Right lobe of liver (tissue), 6 donors: ENCODE measurements at places on chromosomes 7 and 10.

DNA sequence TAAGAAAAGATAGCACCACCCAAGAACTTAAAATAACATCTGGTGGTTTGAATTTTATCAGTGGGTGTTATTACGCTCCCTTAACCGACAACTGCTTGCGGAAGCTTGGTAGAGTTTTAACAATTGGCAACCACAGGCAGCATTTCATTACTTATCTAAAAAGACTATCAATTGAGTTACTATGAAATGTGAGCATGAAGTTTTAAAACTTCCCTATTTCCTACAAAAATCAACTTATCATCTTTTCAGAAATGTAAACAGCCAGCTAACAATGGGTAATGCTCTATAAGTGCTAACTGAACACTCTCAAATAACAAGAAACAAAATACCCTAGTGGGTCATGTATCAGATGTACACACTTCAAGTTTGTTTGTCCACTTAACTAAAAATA, 68.8 kb downstream of the OSBPL3 start:
- DNase-seq = no peak

GRCh38 chr10:3901370-3901769, 116.4 kb upstream of the KLF6 start:
- DNase-seq = no peak

DNA sequence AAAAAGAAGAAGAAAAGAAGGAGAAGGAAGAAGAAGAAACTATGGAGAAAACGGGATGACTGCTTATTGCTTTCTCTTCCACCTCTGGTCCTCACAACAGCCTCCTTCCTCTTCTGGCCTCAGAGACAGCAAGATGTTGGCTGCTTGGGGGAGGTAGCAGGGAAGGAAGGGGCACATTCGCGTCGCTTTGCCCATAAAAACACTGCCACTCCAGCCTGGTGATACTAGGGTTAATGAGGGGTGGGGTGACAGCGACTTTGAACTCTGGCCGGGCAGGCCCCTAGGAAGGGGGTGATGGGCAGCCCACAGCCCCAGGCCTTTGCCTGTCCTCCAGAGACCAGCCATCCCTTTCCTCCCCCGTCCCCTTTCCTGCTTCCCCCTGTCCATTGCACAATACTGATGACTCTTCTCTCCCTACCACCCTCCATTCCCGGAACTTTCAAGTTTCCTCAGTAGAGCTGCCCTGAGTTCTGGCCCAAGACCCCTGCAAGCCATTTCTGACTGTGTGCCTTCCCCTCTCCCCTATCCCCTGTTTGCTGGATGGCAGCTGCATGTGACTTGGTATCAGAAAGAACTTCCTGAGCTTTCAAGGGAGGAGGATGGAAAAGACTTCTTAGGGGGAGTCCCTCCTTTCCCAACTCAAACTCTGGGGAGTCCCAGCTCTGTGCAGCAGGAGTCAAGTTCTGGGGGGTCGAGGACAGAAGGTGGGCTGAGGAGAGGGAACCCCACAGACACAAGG, 2.2 kb upstream of the CUEDC2 start:
- no peak for DNase-seq

DNA sequence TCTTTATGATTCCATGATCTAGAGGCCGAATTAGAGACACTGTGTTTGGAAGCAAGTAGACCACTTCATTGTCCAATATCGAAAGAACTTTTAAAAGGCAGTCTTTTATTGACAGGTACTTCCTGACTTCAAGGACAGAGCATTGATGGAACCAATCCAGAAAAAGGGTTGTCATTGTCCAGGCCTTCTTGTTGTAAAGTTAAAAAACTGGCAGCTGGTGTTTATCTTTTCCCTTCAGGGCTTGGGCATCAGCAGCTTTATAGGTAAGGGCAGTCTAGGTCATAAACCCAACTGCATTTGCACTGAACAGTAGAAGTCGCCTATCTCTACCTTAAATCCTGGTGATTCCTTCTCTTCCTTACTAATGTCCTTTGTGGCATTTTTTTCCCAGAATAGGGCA, 95.6 kb downstream of the ST7 start:
- DNase-seq = no peak

DNA sequence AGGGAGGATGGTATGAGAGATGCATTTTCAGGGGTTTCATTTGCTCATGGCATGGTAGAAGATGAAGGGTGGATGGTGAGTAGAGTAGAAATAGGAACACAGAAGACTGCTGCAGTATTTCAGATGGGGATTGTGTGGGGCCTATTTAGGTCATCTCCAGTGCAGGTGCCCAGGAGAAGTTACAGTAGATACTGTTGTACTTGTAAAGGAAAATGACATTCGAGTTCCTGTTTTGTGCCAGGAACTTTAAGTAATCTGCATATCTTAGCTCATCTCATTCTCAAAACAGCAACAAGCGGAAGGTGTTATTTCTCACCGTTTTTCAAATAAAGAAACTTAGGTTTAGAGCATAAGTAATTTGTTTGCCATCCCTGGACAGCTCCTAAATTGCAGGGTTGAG, 156.2 kb downstream of the AUTS2 start:
- DNase-seq = no peak
